Activated naive CD4-positive, alpha-beta T cell treated with anti-CD3 and anti-CD28 coated beads for 36 hours (primary cell): ENCODE measurements at places on chromosomes 2 and 18. TPM values are rescaled to one million over a fixed set of nuclear protein-coding genes. Genes with fewer than 3 reads are reported as not detected.

Gene CRYGC
- not detected for total RNA-seq

DNA sequence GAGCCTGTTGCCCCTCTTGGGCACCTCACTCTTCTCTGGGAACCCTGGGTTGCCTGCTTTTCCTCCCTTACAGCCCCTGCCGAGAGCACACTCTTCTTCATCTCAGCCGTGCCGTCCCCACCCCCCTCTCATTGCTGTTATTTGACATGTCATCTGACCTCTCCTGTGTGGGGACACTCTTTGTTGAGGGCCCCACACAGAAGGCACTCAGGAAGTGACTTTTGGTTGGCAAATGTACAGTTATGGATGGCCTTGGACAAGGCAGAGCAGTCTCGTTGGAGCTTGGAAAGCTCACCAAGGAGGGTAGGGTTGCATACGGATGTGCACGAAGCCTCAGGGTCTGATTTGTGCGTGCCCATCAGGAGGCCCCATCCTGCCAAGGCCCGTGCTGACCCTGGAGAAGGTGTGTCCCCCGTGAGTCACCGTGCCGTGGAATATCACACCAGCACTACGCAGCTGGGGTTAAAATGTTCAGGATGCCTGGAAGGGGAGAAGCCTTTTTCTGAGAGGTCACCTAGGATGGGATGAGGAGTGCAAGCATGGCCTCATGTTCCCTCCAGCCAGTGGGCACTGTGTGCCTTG is 93.9 kb downstream of the CTIF start:
- no peak for DNase-seq

DNA sequence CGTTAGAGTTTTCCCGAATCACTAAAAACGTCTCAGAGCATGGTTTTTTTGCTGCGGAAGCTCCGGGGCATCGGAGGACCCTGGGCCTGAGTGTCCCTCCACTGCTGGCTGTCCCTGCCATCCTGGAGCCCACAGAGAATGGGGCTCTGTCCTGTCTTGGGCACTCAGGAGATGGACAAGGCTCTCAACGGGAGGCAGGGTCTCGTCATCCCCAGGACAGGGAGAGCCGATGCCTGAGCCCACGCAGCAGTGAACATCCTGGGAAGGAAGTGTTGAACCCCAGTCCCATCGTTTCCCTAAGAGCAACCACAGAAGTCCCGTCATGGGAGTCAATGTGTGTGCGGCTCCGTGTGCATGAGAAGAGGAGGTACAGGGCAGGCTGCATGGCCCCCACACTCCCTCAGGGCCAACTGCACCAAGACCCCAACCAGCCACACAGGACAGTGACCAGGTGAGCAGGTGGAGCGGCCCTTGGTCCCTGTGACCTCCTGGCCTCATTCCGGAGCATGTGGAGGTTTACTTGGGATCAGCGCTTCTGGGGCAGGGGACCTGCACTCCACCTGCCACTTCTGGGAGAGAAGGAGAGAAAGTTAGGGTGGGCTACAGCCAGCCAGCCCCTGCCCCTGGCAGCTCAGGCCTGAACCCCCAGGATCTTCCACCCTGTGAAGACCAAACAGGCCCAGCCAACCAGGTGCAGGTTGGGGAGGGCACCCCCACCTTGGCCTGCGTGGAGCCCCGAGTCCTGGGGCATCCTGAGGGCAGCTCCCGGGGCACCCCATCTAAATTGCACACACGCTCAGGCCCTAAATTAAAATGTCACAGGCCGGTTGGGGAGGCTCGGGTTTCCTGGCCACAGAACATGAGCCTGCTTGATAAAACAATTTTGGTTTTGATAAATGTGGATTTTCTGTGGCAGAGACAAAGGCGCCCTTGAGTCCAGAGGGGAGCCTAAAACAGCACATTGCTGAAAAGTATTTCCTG is 3.1 kb upstream of the SNED1 start:
- DNase-seq: peak; percentile 2

- DNase-seq: no peak
These were observed 32.6 kb downstream of the CNGA3 start for GRCh38 chr2:98378901-98379300.

DNA sequence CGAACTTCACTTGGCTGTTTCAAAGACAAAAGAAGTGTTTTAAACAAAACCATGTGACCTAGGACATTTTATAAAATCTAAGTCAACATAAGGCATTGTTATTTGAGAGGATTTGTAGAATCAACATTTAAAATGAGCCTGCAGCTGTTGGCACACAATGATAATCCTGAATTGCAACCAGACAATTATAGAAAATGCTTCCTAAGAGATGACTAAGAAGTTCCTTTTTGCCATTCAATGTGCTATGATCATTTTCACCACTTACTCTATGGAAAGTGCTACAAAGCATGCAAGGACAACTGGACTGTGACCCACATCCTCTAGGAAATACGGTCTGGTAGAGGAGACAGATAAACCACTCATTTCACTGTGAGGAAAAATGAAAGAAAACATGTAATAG is 246.4 kb downstream of the CDH20 start:
- no peak for DNase-seq

DNA sequence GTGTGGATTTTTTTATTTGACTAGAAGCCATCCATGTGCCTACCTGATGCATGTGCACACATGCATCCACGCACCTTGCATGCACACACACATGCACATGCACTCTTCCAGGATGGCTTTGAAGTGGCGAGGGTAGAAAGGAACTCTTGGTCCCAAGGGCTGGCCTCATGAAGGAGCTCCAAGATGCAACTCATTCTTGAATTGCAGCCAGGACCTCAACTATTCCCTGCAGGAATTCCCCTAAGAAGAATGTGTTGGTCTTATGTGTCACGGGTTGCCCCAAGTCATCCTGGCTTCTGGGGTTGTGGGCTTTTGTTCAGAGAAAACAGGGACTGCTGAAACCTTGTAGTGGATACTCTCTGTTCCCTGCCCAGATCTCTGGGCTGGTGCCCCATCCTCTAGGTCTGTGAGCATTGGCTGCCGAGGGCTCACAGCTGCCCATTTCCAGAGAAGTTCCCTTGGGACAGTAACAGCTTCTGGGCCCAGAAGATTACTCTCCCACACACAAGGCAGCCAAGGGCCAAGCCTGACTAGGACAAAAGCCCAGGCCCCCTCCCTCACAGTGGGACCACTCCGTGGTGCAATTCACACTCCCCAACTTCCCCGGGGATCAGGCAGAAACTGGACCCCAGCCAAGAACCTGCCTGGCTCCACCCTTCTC is 137.6 kb downstream of the COPS8 start:
- DNase-seq: no peak

DNA sequence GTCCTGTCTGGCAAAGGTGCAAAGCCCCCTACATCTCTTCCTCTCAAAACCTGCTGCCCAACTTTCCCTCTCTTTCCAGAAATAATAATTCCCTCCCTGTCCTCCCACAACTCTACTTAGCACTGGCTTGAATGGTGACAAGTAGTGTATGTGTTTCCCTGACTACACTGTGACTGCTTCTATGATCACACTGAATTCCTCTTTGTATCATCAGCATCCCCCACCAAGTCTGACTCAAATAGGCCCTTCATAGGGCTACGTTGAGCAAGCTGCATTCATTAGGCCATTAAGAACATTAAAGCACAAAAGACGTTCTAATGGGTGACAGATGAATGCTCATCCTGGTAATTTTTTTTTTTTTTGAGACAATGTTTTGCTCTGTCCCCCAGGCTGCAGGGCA is 13.7 kb upstream of the ST3GAL5 start:
- DNase-seq: no peak
